ENCODE measurements at places on chromosomes 16 and 17. TPM values are rescaled to one million over a fixed set of nuclear protein-coding genes. Genes with fewer than 3 reads are reported as not detected.

DNA sequence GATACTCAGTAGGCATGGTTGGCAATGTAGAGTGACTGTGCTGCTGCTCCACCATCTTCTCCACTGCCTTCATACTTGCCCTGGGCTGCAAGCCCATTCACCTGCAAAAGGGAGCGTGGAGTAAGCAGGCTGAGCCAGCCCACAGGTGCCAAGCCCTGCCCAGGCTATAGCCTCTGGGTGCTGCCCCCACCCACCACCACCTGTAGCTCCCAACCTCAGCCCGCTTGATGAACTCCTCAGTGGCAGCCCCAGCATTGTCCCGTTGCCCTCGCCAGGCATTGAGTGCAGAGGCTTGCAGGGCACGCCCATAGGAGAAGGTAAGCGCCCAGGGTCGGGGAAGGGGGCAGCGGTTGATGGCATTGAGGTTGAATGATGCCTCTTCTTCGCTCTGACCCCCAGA lies 2.2 kb upstream of the PIGS start:
- no peak for DNase-seq

DNA sequence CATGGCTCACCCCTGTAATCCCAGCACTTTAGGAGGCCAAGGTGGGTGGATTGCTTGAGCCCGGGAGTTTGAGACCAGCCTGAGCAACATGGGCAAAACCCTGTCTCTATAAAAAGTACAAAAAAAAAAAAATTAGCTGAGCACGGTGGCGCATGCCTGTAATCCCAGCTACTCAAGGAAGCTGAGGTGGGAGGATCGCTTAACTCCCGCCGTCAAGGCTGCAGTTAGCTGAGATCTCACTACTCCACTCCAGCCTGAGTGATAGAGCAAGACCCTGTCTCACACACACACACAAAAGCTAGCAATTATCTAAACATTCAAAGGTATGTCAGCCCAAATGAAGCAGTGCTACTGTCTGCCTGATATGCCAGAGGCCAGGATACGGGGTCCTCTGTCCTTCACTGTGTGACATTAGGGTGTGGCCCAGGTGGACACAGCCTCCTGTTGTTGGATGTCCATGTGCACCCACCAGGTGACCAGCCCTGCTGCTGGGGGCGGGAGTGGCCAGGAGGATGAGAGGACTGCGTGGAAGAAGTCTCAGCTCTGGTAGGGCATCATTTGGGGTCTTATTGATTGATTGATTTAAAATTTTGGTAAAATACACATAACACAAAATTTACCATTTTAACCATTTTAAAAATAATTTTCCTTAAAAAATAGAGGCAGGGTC lies 3.9 kb downstream of the NLRC3 start:
- DNase-seq, result no peak

DNA sequence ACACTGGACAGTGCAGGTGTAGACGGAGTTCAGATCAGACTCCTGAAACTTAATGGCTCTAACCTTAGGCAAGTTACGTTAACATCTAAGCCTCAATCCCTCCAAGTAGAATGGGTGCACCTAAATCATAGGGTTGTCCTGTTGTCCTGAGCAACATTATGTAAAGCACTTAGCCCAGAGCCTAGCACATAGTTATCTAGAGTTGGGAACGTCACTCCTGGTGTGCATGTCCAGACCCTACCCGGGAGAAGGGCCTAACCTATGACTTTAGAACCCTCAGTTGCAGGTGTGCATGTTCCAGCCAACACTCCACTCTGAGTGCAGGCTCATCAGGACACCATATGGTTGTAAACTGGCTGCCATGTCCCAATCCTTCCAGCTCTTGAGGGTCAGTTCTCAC lies 26.0 kb downstream of the LIG3 start:
- DNase-seq, result no peak

GRCh38 chr16:48326915-48327314 lies 58.3 kb downstream of the SIAH1 start:
- DNase-seq, result no peak

DNA sequence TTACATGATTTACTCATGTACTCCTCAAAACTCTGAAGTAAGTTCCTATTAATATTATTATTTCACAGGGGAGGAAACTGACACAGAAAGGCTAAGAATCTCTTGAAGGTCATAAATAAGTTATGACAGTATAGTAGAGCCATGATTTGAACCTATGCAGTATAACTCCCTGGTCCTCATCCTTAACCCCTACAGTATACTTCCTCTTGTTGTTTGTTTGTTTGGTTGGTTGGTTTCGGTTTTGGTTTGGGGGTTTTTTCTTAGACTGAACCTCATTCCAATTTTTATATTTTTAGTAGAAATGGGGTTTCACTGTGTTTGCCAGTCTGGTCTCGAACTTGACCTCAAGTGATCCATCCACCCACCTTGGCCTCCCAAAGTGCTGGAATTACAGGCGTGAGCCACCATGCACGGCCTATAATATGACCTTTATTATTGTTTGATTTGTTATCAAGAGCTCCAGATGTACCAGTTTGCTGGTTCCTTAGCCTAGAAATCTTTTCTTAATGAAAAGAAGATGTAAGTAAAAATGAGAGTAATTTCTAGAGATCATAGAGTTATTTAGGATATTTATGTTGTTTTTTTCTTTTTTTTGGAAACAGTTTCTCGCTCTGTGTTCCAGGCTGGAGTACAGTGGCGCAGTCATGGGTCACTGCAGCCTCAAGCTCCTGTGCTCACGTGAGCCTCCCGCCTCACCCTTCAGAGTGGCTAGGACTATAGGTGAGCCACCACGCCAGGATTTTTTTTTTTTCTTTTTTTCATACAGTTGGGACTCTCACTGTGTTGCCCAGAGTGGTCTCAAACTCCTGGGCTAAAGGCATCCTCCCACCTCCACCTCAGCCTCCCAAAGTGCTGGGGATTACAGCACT lies 4.8 kb downstream of the PRR11 start:
- no peak for DNase-seq

GRCh38 chr16:83464991-83465390 lies 342.8 kb upstream of the HSBP1 start:
- no peak for DNase-seq

- DNase-seq, result no peak
Measured at GRCh38 chr16:81740169-81740568, 38.9 kb upstream of the PLCG2 start.

DNA sequence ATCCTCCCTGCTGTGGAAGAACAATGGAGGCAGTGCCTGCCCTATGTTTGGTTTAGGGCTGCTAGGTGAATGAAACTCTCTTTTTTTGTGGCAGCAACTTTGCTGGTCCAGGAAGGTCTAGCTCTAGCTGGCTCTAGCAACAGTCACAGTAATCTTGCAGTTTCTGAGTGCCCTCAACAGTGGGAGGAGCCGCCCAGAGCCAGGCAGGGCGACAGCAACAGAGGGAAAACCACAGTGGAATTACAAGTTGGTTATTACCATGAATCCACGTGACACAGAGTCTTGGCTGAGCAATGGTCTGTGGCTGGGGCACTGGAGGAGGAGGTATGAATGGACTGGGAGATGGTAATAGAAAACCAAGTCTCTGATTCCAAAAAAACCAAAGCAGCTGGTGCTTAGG lies 10.3 kb downstream of the HSPB9 start:
- DNase-seq, result peak; percentile 95

DNA sequence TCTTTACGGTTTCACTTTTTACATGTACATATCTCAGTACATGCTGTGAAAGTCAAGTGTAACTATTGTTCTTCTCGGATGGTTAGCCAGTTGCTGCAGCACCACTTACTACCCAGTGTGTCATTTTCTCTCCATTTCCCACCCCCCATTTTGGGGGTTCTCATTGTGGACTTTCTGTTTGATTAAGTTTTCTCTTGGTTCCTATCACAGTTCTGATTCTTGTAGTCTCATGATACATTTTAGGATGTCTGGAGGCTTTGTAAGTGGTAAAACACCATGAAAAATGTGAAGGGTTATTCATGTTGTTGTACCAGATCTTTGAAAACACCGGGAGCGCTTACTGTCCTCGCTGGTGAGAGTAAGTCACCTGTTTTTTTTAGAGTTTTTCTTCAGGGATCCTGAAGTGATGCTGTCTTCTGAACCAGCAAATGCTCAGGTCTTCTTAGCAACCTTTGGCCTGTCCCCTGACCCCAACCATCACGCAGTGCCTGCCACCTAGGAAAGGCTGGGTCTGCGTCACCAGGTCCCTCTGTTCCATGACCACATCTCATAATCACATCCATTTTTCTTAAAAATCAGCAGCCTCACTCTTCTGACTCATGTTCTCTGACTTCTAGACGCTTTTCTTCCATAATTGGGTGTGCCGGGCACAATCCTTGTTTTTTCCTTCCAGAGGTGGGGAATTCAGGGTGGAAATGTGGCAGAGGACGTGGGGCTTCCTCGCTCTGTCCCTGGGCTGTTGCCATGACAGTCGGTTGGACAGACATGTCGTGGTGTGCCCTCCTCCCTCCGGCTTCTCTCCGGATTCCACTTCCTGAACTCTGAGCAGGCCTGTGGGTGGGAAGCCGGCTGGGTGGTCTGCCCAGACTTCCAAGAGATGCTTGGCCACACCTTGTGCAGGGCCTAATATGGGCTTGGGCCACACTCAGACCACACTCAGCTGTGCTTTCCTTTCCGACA lies 102.6 kb downstream of the NTN1 start:
- no peak for DNase-seq

GRCh38 chr17:33086878-33087277 lies 95.2 kb downstream of the SPACA3 start:
- peak; percentile 10 for DNase-seq

DNA sequence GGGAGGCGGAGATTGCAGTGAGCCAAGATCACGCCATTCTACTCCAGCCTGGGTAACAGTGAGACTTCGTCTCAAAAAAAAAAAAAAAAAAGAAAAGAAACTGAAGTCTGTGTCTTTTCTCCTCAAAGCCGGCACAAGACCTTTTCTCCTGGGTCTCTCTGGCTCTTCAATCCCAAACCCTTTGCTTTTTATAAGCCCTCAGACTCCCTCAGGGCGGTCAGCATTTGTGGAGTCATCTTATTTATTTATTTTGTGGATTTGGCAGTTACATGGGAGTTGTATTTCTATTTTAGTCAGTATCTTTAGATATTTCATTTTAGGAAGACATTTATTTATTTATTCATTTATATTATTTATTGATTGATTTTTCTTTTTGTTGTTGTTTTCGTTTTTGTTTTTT lies 57.7 kb upstream of the MAP3K14 start:
- DNase-seq, result no peak

DNA sequence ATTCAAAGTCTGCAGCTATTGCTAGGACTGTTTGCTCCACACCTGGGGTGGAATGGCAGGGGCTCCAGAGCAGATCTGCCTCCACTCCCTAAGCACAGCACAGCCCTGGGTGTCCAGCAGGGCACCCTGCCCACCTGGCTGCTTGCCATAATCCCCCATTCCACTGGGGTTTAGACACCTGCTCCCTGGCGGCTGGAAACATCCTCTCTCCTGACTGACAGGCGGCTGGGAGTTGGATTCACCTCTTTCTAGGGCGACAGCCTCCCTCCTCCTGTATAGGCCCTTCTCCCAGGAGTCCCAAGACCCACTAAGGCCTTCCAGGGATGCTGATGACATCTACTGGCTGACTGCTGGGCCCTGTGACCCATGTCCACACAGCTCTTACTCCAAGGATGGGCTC lies 18.0 kb downstream of the HDAC5 start:
- no peak for DNase-seq

- no peak for DNase-seq
Measured at GRCh38 chr16:25925421-25925820, 233.7 kb downstream of the HS3ST4 start.

GRCh38 chr16:49596068-49596467 lies 222.5 kb downstream of the C16orf78 start:
- no peak for DNase-seq

DNA sequence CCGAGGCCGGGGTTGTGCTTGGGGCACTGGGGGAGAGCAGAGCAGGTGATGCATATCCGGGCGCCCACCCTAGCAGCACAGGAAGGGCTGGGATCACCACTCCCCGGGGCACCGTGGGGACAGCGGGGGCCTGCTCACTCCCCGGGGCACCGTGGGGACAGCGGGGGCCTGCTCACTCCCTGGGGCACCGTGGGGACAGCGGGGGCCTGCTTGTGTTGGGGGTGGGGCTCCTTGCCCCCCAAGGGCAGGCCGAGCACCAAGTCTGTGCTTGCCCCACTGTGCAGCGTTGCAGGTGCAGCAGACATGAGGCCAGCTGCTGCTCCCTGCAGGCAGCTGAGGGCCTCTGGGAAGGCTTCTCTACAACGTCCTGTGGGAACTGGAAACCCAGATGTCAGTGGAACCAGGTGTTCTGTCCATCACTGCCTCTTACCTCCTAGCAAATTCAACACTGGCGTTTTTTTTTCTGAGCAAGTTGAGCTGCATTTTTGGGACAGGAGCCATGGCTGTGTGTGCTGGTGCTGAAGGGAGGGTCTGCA lies 25.0 kb upstream of the ZNF750 start:
- no peak for DNase-seq

DNA sequence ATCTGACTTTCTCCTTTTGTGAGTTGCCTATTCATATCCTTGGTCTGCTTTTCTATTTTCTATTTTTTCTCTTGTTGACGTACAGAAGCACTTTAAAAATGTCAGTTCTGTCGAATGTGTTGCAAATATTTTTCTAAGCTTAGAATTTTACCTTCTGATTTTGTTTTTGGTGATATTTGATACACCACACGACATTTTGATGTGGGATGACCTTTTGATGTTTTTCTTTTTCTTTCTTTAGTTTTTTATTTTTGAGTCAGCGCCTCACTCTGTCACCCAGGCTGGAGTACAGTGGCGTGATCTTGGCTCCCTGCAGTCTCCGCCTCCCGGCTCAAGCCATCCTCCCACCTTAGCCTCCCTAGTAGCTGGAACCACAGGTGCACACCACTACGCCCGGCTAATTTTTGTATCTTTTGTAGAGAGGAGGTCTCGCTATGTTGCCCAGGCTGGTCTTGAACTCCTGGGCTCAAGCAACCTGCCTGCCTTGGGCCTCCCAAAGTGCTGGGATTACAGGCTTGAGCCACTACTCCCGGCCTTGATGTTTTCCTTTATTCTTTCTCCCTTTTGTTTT lies 39.6 kb downstream of the WSB1 start:
- DNase-seq, result no peak

DNA sequence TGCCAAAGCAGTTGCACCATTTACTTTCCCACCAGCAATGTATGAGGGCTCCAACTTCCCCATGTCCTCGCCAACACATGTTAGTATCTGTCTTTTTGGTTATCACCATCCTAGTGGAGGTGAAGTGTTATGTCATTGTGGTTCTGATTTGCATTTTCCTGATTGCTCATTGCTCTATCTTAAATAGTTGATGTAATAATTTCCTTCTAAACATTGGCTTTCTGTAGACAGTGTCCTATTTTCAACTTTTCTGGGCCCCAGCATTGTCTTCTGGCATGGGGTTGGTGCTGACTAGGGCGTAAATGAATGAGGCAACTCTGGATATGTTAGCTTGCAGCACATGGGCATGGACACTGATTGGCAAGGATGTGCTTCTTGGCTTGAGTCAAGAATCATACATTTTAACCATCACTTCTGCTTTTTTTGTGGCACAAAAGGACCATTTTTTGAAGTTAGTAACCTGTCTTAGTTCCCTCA lies 25.1 kb downstream of the PLCG2 start:
- no peak for DNase-seq

GRCh38 chr16:18045356-18045755 lies 291.2 kb downstream of the NPIPA8 start:
- DNase-seq, result no peak

The CACNG1 gene
- not detected for total RNA-seq

The MEOX1 gene
- total RNA-seq, result 11.1 TPM

The SLC16A13 gene
- 0.99 TPM for total RNA-seq

The TP53TG3F gene
- total RNA-seq, result not detected

The NPIPB13 gene
- total RNA-seq, result 1.4 TPM

The KRTAP4-6 gene
- total RNA-seq, result not detected

The CACNG5 gene
- not detected for total RNA-seq
